ENCODE measurements at places on chromosomes 13 and 19.
A peak's percentile ranks its signal among the peaks of the same experiment; 100 is the strongest.

- no peak for DNase-seq
Measured at GRCh38 chr13:42650506-42650905, 76.6 kb downstream of the TNFSF11 start.

- peak; percentile 90 for DNase-seq
Measured at GRCh38 chr19:48975947-48976847, 11.1 kb downstream of the FTL start.

DNA sequence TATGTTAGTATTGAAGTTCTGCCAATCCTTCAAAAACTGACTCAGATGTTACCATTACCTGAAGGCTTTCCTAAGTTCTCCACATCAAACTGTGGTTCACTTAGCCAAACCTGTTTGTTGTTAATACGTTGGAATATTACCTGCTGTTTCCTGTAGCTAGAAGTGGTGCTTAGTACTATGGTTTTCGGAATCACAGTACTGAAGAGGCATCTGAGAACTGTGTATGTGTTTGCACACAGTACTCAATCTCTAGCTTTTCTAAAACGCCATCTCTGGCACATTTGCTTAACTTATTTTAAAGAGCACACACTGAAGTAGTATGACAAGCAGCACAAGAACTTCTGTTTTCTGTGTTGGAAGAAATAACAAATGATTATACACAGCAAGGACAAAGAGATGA lies 248.2 kb downstream of the SHISA2 start:
- no peak for DNase-seq

GRCh38 chr13:106095919-106096318 lies 439.5 kb downstream of the EFNB2 start:
- no peak for DNase-seq

- DNase-seq, result no peak
Measured at GRCh38 chr19:7928334-7928706, 2.4 kb upstream of the CTXN1 start.

DNA sequence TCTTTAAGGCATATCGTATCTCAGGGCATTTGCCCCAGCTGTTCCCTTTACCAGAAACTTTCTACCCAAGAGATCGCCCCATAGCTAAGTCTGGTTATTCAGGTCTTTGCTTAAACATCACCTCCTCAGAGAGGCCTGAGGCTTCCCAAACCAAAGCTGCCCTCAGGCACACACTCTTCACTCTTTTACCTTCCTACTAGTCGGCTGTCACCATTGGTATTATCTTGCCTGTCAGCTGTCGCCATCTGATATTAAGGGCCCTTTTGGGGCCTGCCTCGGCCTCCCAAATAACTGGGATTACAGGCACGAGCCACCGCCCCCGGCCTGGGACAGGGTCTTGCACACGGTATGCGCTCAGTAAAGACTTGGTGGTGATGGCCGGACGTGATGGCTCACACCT lies 1.0 kb downstream of the GADD45GIP1 start:
- DNase-seq, result peak; percentile 31

GRCh38 chr19:44278181-44278690 lies 18.6 kb downstream of the ZNF233 start:
- DNase-seq, result no peak

GRCh38 chr19:47179653-47180310 lies 49.1 kb downstream of the SAE1 start:
- DNase-seq, result no peak

DNA sequence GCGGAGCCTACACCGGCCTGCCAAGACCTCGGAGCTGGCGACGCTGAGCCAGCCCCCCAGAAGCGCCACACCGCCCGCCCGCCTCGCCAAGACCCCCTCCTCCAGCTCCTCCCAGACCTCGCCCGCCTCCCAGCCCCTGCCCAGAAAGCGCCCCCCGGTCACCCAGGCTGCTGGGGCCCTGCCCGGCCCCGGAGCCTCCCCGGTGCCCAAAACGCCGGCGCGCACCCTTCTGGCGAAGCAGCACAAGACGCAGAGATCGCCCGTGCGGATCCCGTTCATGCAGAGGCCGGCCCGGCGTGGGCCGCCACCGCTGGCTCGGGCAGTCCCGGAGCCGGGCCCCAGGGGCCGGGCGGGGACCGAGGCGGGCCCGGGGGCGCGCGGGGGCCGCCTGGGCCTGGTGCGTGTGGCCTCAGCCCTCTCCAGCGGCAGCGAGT lies 10.2 kb downstream of the C19orf25 start:
- DNase-seq, result no peak

DNA sequence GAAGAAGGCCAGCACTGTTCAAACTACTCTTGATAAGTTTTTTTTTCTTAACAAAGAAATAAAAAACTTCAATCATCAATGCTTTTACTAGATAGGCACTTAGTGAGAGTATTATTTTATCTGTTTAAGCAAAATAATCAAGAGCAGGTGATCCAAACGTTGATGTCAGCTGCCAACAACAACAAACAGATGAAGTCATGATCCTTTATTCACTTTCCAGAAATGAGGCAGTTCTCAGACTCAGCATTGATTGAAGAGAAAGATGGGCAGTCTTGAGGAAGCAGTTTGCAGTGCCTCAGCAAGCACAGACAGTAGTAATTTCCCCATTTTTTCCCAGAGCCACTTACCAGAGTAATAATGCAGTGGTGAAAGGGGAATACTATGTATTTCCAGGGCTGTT lies 38.4 kb upstream of the CSNK1A1L start:
- DNase-seq, result no peak

- peak; percentile 66 for DNase-seq
Measured at GRCh38 chr19:28619816-28620429, 593.0 kb downstream of the UQCRFS1 start.

GRCh38 chr13:111664696-111665095 lies 344.3 kb downstream of the TEX29 start:
- no peak for DNase-seq

DNA sequence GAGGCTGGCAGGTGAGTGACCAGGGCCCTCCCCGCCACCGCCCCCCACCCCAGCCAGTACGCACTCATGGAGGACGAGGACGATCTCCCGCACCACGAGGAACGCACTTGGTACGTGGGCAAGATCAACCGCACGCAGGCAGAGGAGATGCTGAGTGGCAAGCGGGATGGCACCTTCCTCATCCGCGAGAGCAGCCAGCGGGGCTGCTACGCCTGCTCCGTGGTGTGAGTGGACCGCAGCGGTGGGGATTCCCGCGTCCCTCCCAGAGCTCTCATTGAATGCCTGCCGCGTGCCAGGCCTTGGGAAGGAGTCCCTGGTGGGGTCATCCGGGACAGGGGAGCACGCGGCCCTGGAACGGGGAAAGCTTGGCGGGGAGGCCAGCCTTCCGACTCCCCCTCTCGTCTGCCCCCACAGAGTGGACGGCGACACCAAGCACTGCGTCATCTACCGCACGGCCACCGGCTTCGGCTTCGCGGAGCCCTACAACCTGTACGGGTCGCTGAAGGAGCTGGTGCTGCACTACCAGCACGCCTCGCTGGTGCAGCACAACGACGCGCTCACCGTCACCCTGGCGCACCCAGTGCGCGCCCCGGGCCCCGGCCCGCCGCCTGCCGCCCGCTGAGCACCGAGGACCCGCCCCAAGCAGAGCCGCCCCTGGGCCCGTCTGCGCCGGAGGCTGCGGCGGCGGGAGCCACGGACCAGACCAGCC lies 4.8 kb upstream of the IFI30 start:
- no peak for DNase-seq

DNA sequence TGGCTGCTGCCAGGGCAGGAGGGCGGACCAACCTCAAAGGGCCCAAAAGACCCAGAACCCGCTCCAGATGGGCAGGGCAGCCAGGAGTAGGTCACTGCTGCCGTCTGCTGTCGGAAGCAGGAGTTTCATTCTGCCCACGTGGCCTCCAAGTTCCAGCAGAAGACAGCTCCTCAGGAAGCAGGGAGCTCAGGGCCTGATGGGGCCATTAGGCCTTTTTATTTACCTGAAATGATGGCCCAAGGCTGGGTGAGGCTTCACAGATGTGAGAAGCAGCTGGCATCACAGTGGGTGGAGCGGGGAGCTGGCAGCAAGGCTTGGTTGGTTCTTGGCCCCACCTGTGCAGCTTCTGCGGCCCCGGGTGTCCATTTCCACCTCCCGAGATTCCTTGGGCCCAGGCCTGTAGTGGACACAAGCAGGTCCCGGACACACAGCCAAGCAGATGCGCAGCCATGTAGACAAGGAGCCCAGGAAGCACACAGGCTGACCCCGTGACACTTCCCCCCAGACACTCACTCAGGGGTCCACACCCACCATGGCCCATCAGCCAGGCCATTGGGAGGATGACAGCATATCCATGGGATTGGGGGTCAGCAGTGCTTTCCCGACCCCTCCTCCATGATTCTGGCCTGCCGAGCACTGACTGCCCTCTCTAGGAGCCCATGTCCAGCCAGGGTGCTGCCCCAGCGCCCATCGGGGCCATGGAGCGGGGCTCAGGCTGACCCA lies 26.4 kb downstream of the C13orf46 start:
- no peak for DNase-seq

- no peak for DNase-seq
Measured at GRCh38 chr19:18878058-18878797, 17.7 kb downstream of the CERS1 start.

- peak; percentile 19 for DNase-seq
Measured at GRCh38 chr13:72963762-72964161, 95.0 kb upstream of the KLF5 start.

GRCh38 chr19:46076951-46077814 lies 36.4 kb upstream of the IGFL4 start:
- DNase-seq, result peak; percentile 77

DNA sequence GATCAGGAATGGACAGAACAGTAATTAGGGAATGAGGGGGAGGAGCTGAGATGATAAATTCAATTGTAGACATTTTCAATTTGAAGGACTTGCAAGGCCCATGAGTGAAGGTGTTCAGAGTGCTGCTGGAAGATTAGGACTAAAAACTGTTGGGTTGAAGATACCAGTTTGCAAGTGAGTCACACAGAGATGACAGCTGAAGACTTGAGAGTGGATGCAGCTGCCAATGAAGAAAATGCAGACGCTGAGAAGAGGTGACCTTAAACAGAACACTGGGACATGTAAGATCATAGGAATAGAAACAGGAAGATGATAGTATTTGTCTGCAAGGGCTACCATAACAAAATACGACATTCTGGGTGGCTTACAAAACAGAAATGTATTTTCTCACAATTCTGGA lies 1716.5 kb upstream of the SLC10A2 start:
- no peak for DNase-seq

DNA sequence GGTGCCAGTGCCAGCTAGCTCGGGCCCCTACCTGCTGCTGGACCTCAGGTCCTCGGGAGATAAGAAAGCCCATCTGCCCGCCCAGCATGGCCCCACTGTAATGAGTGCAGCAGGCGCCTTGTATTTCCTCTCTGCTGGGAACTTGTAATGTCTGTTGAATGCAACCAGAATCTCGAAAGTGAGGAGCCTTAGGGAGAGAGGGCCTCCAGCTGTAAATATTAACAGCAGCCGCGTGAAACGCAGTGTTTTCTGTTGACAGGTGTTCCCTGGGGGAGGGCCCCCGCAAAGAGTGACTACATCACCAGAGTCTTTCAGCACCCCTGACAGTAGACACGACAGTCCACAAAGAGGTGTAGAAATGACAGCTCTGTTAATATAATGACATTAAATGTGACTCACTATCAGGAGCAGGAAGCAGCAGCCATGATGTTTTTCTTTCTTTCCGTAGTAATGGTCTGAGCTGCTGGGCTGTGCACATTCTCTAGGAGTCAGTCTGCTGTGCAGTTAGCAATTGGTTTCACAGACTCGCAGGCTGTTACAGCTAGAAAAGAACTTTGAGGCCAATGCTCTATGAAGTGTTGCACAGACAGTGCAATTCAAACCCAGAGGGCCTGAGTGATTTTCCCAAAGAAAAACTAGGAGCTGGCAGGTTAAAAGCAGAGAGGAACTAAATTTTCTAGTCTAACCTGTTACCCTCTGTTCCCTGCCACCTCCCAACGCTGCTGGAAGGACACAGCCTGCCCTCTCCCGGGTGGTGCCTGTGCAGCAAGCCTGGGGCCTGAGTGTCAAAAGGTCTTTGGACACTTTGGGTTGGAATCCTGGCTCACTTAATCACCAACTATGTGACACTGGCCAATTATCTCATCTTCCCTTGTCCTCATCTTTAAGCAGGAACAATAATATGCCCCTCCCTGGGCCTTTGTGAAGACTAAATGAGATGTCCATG lies 58.6 kb upstream of the WASF3 start:
- DNase-seq, result no peak

- DNase-seq, result no peak
Measured at GRCh38 chr19:43681821-43682220, 11.9 kb upstream of the PLAUR start.

DNA sequence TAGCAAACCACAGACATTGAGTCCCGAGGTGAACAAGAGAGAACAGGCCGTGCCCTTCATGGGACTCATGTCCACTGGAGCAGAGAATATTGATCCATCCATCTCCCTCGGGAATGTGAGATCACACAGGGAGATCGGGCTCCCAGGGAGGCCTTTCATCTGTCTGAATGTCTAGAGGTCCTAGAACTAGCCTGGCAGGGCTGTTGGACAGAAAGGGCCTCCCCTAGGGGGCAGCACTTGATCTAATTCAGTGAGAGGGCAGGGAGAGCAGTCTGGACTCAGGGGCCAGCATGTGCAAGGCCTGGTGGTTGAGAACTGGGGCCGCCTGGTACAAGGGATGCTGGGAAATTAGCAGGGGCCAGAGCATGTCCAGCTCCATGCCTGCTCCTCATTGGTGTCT lies 4.3 kb downstream of the RUVBL2 start:
- DNase-seq, result peak; percentile 74

- DNase-seq, result no peak
Measured at GRCh38 chr13:110297011-110297410, 9.9 kb downstream of the COL4A1 start.

- DNase-seq, result no peak
Measured at GRCh38 chr13:112793545-112794445, 104.0 kb downstream of the ATP11A start.

- DNase-seq, result no peak
Measured at GRCh38 chr13:20983386-20983785, 78.0 kb downstream of the LATS2 start.

- DNase-seq, result no peak
Measured at GRCh38 chr19:18507021-18507726, 14.7 kb downstream of the ELL start.

GRCh38 chr13:83352391-83352790 lies 529.9 kb downstream of the SLITRK1 start:
- no peak for DNase-seq

GRCh38 chr19:40155749-40156265 lies 35.4 kb upstream of the MAP3K10 start:
- peak; percentile 29 for DNase-seq

GRCh38 chr19:19540064-19540714 lies 2.1 kb downstream of the CILP2 start:
- peak; percentile 84 for DNase-seq

GRCh38 chr13:25902891-25903341 lies 148.9 kb downstream of the SHISA2 start:
- DNase-seq, result no peak

GRCh38 chr13:20495087-20496023 lies 30.3 kb downstream of the CRYL1 start:
- DNase-seq, result peak; percentile 79

- DNase-seq, result peak; percentile 79
Measured at GRCh38 chr19:15629003-15629880, 11.5 kb upstream of the CYP4F3 start.

Measured in NAMALWA (cell line).